ENCODE measurements at places on chromosomes 7 and 10.

DNA sequence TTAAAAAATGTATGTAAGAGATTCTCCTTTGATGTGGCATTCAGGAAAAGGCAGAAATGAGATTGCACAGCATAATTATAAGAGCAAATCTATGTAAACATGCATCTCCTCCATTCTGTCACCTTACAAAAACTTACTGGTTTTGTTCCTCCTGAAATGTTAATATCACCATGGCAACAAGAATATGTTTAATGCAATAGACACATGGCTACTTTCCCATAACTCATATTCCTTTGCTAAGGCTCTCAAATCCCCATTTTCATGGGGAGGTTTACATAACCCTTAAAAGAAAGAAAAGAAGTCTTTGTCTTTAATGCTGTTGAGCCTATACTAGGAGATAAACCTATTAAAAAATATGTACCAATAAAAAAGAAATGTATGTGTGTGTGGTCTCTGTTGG is 136.2 kb downstream of the ANK3 start:
- DNase-seq = no peak

DNA sequence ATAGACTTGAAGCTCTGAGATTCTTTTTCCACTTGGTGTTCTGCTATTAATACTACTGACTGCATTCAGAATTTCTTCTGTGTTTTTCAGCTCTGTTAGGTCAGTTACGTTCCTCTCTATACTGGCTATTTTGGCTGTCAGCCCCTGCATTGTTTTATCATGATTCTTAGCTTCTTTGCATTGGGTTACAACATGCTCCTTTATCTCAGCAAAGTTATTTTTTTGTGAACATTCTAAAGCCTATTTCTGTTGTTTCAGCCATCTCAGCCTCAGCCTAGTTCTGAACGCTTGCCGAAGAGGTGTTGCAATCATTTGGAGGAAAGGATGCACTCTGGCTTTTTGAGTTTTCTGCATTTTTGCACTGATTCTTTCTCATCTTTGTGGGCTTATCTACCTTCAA is 201.5 kb upstream of the GNAI1 start:
- DNase-seq = no peak

GRCh38 chr7:112414855-112415490 is 35.3 kb upstream of the IFRD1 start:
- no peak for DNase-seq

GRCh38 chr10:17409170-17409733 is 45.1 kb downstream of the ST8SIA6 start:
- DNase-seq = no peak

- DNase-seq = no peak
Measured at GRCh38 chr7:45712057-45712689, 138.0 kb downstream of the ADCY1 start.

DNA sequence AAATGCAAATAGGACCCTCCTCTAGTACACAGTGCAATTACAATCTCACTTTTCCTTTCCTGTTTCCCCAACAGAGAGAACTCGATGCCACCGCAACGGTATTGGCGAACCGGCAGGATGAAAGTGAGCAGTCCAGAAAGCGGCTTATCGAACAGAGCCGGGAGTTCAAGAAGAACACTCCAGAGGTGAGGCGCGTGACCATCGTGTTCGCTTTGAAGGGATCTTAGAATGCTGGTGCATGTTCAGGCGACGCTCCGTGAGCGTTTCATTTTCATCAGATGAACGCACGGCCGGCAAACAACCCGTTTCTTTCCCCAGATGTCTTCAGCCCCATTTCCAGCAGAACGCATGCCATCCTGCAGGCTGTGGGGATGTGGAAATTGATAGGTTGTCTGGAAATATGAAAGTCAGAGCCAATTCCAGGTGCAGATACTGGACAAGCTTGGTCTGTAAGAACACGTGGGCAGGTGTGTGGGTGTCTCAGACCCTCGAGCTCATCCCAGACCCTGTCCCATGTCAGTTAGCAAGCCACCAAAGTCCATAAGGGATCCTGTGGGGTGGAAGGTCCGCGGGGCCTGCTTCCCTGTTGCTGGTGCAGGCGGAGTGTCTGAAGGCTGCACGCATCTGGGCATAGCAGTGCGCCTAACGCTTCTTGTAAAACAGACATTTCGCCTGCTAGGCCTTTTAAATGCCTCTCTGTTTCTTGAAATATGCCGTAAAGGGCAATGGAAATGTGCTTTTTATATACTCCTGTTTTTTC is 98.8 kb downstream of the CUX1 start:
- DNase-seq = no peak

DNA sequence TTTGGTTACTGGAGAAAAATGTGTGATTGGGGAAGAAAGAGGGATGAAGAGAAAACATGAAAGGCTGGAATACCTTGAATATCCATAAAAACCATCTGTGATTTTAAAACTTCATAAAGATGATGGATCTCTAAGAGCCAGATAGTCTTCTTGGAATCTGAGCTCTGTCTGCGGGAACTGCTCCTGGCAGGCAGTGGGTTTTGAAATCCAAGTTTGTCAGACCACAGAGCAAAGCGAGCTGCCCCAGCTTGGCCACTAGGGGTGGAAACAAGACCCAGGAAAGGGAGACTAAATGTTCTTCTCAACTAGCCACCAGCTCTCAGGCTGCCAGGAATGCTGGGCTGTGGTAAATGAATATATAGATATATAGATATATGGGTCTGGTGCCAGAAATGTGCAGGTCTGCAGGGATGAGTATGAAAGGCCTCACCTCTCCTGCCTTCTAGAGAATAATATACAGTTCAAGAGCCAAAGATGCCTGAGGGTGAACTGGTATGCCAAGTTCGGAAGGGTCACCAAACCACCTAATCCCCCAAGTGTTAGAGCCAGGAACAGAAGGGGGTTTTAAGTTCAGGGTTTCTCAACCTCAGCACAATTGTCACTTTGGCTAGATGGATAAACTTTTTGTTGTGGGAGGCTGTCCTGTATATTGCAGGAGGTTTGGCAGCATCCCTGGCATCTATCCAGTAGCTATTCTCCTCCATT is 208.8 kb downstream of the KCNMA1 start:
- DNase-seq = no peak

- no peak for DNase-seq
Measured at GRCh38 chr10:58013406-58013805, 254.3 kb downstream of the IPMK start.
